T-cell (primary cell): ENCODE measurements at places on chromosomes 1 and 21. TPM values are rescaled to one million over a fixed set of nuclear protein-coding genes. Genes with fewer than 3 reads are reported as not detected.

DNA sequence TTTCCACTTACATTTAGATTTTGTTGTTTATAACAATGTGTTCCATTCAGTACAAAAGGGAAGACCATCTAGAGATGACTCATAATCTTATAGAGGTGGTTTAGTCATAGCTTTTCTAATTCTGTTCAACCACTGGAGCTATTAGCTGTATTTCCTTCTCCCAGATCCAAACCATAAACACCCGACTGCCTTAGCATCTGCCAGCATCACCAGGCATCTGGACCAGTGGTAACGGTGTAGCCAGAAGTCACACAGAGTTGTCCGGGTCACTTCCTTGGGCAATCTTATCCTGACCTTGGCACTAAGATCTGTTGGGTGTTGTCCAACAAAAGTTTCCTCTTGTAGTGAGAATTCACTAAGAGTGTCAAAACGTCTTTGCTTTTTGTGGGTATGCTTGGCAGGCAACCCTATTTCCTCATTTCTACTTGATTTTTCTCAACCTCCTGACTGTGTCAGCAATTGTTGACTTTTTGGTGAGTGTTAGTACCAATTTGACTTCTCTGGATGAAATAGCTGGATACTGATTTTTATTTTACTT, 372.1 kb upstream of the B3GALT2 start:
- no peak for DNase-seq

The SLC45A1 gene
- 0.72 TPM for total RNA-seq

The PTGFR gene
- not detected for total RNA-seq

DNA sequence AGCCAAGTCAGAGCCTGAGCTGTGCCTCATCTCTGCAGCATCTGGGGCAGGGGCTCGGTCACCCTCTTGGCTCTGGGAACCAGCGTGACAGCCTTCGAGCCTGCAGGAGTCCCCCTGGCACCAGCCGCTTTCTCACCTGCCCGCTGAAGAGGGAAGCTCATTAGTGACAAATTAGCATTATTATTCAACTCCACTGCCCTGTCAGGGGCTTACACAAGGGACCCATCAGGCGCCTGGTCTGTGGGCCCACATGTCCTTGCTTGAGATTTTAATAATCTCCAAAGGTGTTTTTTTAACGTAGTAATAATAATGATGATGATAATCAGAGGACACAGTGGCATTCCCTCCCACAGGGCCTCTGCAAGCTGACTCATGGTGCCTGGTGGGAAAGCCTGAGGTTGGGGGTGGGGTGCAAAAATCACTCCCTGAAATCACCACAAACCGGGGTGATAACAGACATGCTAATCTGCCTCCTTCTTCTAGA, 98.1 kb upstream of the IGSF21 start:
- no peak for DNase-seq

The TMEM82 gene
- total RNA-seq = not detected

DNA sequence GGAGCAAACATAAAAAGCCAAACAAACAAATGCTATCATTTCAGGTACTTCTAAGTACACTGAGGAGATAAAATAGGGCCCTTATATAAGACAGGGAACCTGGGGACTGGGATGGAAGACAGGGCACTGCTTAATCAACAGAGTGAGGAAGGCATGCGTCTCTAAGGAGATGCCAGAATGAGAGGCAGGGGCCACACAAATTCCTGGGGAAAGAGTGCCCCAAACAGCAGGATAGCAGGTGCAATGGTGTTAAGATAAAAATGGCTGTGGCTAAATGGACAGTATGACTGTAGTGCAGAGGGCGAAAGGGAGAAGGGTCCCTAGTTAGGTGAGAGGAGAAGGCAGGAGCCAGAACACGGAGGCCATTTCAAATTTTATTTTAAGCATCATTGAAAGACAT, 113.9 kb downstream of the ZBTB18 start:
- no peak for DNase-seq

GRCh38 chr21:36973986-36974850, 7.7 kb upstream of the HLCS start:
- DNase-seq = no peak

- no peak for DNase-seq
Observed at GRCh38 chr1:178513278-178513983, 522 bp downstream of the TEX35 start.

- DNase-seq = no peak
Observed at GRCh38 chr1:31877544-31877943, 60.6 kb downstream of the PTP4A2 start.

GRCh38 chr1:84587099-84587498, 12.9 kb upstream of the CTBS start:
- no peak for DNase-seq

The GPR157 gene
- 8.9 TPM for total RNA-seq

GRCh38 chr1:85579622-85580021, 939 bp upstream of the CCN1 start:
- no peak for DNase-seq

DNA sequence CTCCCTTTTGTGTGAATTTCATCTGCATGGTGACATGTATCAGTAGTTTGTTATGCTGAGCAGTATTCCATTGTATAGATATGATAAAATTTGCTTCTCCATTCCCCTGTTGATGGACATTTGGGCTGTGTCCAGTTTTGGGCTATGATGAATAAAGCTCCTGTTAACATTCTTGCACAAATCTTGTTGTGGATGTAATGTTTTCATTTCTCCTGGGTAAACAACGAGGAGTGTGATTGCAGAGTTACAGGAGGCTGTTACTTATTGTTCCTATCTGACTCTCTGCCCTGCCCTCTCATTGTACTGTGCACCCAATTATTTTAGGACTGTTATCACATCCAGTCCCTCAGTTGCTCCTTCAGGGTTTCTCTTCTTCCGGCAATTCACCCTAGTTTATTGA, 24.2 kb downstream of the MAPKAPK2 start:
- DNase-seq = no peak

DNA sequence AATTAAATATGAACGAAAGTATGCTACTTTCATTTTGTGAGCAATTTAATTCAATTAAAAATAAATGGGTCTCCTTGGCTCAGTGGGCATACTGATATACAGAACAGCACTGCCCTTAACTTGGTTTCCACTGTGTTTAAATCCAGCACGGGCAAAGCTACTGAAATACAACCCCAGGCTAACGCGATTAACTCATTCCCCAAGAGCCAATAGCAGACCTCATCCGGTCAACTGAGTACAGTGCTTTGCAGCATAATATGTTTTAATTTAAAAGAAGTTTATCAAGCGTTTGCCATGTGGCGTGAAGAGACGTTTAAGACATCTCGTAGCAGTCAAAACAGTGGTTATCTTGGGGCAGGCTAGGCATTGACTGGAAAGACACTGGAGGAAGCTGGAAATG, 118.6 kb downstream of the PROX1 start:
- DNase-seq = no peak

GRCh38 chr1:234114648-234115307, 210.3 kb downstream of the SLC35F3 start:
- DNase-seq = no peak

The KCNJ10 gene
- not detected for total RNA-seq

- DNase-seq = no peak
Observed at GRCh38 chr1:39089931-39090521, 63.9 kb downstream of the NDUFS5 start.

- no peak for DNase-seq
Observed at GRCh38 chr1:26034504-26035202, 11.3 kb downstream of the SLC30A2 start.

DNA sequence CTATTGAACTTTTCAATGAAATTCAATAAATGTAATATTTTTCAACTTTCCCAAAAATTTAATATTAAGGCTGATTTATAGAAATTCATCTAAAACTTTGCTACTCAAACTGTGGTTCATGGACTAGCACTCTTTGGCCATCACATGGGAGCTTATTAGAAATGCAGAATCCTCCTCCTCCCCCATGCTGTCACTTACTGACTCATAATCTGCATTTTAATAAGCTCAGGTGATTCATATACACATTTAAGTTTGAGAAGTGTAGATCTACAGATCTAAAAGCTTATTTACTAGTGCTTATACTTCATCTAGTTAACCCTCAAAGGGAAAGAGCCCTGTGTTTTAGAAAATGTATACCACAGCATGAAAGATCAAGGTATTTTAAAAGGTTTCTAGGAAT, 84.3 kb downstream of the HS2ST1 start:
- no peak for DNase-seq

The RIPPLY3 gene
- not detected for total RNA-seq
